Thymus (tissue), 14 donors: ENCODE measurements at places on chromosomes 11 and 22.
A peak's percentile ranks its signal among the peaks of the same experiment; 100 is the strongest.

GRCh38 chr22:50567721-50568252 is 5.1 kb upstream of the SYCE3 start:
- DNase-seq: no peak

DNA sequence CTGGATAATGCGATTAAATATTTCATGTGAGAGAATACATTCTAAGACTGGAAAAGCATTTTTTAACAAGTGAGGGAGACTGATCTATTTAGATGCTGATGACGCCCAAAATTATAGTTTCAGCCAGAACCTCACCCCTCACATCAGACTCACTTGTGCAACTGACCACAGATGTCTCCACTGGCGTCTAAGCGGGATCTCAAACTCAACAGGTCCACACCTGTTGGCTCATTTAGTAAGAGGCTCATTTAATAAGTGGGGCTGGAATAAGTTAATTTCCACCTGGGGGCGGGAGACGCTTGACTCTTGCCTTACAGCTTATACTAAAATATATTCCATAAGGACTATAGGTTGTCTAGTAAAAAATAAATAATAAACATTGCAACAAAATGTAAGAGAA is 47.5 kb downstream of the MORC2 start:
- DNase-seq: no peak

DNA sequence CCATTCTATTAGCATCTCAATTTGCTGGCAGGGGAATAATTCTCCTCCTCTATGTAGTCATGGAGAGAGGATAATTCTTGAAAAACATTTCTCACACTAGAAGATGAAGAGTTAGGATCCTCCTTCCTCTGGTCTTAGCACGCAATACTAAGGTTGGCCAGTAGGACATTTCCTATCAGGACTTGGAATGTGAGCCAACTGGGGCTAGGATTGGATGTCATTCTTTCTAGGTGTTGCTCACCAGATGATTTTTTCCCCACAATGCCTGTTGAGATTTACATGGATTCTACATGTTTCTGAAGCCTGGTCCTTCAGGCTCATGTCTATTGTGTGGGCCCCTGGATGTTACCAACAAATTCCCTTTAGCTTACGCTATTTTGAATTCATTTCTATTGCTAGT is 28.0 kb downstream of the SLN start:
- no peak for DNase-seq

GRCh38 chr22:29359469-29359868 is 28.9 kb downstream of the AP1B1 start:
- no peak for DNase-seq

DNA sequence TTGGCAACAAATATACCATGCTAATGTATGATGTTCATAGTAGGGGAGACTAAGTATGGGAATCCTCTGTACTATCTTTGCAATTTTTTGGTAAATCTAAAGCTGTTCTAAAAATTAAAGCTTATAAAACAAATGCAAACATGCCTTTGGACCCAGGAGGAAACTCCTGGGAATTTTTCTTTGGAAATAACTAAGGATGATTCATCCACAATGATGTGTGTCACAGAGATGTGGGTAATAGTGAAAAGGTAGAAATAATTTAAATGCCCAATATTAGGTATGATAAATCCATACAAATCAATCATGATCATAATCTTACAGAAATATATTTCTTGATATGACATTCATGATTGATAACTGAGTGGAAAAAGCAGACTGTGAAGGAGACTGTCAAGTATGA is 135.8 kb downstream of the TRIM44 start:
- no peak for DNase-seq

GRCh38 chr11:128734832-128735224 is 41.0 kb downstream of the FLI1 start:
- DNase-seq: no peak

DNA sequence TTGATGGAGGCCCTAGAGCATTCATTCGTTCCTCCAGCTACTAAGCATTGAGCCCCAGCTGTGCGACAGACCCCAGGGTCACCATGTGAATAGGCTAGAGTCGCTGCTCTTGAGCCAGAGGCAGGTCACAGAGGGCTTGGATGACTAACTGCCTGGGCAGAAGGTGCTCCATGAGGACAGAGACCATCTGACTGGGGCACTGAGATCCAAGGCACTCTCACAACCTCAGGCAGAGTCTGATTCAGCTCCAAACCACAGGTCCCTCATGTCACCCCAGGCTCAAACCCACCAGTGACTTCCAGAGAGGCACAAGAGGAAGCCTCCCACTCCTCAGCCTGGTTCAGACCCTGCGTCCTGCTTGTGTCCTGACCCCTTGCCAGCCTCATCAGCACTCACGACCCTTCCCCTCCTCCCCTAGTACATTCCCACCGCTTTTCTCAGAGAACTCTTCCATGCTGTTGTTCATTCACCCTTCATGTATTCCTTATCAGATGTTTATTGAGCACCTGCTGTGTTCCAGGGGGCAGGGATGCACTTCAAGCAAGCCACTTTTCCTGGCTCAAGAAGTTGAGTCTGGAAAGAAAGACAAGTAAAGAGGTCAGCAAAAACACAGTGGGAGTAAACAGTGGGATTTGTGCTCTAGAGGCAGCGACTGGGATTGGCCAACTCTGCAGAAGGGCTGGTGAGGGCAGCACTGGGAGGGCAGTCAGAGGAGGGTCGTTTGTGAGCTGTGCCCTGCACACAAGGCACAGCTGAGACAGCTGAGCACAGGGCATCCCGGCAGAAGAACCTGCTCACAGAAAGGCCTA is 9.3 kb downstream of the OAF start:
- DNase-seq: no peak

GRCh38 chr11:4064278-4064955 is 30.2 kb upstream of the RRM1 start:
- no peak for DNase-seq

DNA sequence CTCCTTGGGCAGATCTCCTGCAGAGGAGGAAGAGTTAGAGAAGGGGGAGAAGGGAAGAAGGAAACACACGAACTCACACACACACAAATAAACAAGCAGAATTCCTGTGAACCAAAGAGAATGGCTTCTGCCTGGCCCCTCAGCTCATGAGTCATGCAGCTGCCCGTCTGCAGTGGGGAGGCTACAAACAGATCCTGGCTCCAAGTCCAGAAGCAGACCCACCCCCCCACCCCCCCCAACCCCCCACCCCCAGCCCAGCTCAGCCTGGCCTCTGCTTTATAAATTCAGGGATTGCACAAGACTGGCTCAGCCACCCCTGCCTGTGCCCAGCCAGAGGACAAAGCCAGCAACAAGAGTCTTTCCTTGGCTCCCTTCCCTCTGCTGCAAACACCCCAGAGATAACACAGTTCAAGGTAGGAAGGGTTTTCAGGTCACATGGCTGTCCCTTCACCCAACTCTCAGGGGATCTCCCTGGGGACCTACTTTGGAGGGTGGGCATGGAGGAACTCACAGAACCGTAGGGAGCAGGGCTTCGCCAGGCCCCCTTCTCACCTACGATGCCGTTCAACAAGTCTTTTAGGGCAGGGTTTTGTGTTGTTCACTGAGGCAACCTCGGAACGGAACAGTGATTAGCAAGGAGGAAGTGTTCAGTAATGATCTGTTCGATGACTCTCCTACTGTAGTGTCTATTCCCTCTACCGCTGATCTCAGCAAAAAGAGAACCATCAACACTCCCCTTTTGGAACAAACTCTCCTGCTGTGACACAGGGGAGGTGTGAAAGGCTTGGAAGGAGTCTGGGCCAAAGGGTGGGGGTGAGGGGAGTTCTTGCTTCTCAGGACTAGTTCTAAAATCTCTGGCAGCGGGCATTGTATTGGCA is 35.5 kb downstream of the RPL27A start:
- DNase-seq: no peak

DNA sequence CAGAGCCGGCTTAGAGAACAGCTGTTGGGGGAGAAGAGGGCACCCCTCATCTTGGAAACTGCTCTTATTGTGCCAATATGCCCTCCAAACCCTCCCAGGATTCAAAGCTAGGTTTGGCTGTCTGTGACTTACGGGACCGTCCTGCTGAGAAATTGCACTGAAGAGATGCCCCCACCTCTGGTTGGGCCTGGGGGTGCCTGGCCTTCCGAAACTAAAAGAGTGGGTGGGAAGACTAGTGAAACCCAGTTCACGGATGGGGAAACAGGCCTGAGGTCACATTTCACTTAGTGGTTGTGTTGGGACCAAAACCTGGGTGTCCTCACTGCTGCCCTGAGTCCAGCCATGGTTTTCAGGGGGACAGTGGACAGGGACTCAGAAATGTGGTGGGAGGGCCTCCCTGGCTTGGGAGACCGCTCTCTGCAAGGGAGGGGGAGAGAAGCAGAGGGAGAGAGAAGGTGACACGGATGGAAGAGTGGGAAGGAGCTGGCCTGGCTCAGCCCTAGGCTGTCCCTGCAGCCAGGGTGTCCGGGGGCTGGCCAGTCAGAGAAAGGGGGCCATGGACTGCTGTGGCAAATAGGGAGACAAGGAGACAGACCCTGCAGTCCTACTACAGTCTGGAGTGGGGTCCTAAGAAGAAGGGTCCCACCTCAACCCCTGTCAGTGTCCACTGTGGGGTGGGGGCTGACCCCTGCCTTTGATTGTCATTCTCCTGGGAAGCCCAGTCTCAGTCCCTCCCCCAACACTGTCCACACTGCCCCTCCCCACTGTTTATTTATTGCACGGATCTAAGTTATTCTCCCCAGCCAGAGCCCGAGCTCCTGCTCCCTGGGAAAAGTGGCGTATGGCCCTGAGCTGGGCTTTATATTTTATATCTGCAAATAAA is 13.6 kb downstream of the MAFF start:
- no peak for DNase-seq

DNA sequence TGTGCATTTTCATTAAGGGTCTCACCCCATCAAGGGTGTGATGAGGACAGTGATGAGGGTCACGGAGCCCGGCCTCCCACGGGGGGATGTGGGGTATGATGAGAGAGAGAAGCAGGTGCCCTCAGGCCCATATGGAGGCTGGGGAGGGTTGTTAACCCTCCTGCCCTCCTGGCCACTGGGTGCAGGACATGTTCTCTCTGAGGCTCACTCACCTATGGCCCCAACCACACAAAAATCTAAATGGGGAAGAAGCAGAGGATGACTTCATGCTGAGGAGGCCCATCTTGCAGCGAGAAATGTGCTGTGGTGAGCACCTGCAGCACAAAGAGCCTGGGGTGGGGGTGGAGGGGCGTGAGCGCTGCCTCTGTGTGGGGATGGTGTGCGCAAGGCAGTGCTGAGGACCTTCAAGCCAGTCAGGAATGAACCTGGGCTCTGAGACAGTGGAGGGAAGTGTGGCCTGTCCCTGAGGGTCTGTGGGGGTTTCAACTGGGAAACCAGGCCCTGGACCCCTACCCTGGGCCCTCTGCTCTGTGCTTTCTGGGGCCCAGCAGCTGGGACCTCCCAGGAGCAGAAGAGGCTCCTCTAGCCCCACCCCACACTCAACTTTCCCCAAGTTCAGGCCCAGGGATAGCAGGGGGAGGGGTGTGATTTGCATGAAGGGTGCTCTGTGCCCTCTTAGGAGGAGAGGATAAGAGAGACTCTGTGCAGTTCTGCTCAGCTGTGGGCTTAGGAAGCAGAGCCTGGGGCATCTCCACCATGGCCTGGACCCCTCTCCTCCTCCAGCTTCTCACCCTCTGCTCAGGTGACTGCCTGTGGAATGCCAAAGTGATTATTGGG is 43.0 kb upstream of the TOP3B start:
- DNase-seq: no peak

- DNase-seq: no peak
Measured at GRCh38 chr11:126598344-126599216, 243.1 kb downstream of the ST3GAL4 start.

DNA sequence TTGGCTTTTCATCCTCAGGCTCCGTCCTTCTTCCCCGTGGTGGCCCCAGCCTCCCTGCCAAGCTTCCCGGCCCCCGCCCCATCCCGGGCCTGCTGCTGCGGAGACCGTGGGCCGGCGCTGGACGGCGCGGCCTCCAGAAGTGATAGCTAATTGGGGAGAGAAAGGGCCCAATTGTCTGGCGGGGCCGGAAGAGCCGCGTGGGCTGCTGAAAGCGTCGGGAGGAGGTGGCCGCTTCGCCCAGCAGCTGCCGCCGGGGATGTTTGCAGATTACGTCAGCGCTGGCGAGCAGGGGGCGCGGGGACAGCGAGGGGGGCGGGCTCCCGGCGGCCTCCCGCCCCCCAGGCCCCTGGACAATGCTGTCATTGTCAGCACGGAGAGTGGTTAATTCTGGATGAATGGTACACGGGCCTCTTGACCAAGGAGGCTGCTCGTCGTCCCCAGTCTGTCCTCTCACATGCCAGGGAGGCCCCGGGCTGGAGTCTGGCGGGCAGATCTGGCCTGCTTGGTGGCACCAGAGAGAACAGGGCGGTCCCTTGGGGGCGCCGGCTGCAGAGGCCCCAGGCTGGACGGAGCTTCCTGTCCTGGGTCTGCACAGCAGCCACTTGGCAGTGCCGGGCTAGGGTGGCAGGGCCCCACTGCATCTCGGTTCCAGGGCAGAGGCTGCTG is 1.6 kb downstream of the SMIM38 start:
- DNase-seq: no peak

- DNase-seq: peak; percentile 37
Measured at GRCh38 chr22:38871360-38872171, 450 bp downstream of the CBX6 start.

DNA sequence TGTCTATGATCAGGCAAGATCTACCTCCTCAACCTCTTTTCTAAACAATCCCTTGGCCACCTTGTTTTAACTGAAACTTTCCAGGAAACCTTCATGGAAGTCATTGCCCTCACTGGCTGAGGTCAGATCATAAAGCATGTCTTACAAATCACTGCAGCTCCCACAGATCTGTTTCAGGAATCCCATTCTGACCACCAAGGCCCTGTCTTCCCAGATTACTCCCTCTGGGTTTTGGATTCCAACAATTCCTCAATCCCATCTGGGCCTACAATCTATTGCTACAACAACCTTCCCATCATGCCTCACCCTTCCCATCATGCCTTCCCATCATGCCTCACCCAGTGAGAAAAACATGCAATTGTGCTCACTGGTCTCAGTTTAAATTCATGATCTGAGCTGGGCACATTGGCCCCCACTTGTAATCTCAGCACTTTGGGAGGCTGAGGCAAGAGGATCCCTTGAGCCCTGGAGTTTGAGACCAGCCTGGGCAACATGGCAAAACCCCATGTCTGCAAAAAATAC is 15.9 kb downstream of the ADAMTS15 start:
- no peak for DNase-seq

GRCh38 chr11:46315783-46316563 is 31.3 kb upstream of the DGKZ start:
- DNase-seq: no peak

- DNase-seq: no peak
Measured at GRCh38 chr11:68843703-68844312, 2.1 kb upstream of the CPT1A start.

- DNase-seq: no peak
Measured at GRCh38 chr22:37611207-37611606, 2.6 kb downstream of the GGA1 start.

- DNase-seq: no peak
Measured at GRCh38 chr11:79697905-79698304, 257.1 kb upstream of the TENM4 start.
